ENCODE measurements at places on chromosomes 5 and 9.
A peak's percentile ranks its signal among the peaks of the same experiment; 100 is the strongest.

- DNase-seq = no peak
Measured at GRCh38 chr5:122300374-122300773, 11.7 kb upstream of the SNCAIP start.

GRCh38 chr5:8234179-8234770 lies 365.3 kb downstream of the MTRR start:
- DNase-seq = no peak

DNA sequence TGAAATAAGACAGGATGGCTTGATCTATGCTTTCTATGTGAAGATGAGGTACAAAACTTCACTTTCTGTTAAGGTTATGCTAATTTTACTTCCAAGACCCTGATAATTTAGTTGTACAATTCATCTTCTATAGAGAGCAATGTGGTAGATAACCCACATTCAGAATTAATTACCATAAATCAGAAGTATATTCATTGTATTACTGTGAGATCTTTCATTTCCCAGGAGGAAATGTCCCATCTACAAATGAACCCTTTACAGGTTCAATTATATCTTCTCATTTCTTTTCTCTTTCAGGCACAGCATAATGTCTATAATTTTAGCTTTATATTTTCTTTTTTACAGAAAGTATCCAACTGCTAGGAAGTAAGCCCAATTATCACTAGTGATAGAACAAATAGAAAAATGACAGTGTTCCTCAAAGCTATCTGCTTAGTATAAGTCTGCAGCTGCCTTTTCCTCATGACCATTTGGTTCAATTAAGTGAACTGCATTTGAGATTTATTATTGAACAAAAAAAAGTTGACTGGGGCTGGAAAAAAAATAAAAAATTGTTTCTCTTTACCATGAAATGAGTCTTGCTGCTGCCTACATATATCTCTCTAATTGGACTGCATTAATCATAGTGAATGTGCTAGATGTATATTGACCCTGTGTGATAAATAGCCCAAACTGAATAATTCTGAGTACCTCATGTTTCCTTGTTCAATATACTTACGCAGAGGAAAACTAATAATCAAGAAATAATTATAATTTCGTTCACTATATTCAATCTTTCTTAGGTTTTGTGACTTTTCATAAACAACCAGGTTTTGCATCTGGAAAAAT lies 1329.4 kb downstream of the PTPRD start:
- DNase-seq = no peak

DNA sequence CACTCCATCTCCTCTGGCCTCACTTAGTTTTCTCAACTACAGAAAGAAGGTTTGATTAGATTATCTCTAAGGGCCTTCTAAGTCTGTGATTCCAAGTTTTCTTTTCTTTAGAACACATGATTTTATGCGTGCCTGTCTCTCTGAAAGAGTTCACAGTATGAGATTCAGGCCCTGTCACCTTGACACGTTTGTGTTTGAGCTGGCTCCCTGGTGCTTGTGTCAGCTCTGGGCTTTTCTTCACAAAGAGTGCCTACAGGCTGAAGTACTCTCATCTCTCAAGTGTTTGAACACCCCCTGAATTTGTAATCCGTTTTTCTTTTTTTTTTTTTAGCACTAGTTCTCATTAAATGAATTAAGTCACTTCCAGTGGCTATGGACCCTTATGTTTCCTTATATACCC lies 306.9 kb upstream of the C9orf72 start:
- no peak for DNase-seq

DNA sequence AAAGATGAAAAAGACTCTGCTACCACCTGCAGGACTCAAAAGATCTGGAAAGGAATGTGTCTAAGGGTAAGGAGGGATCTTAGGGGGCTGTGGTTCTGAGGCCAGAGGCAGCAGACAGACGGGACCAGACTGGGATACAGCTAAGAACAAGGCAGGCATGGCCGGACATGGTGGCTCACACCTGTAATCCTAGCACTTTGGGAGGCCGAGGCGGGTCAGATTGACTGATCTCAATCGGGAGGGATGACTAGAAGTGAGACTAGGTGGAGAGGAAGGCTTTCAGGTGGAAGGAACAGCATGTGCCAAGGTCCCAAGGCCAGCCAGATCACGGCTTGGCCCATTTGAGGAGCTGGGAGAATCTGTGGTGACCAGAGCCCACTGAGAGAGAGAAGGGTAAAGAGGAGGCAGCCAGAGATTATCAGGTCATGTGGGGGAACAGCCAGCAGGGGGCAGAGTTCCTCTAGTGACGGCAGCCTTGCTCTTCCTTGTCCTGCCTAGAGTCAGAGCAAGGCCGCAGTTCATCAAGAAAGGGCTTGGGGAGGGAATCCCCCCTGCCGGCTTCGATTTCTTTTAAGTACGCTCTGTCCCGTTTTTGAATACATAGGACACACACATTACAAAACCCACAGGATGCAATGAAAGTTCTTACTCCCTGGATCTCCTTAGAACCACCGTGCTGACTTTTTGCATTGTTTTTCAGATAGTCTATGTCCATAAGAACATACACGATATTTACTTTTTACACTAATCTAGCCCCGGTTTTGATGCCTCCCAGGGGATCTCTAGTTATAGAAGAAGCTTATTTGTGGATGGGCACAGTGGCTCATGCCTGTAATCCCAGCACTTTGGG lies 2.6 kb upstream of the OLFML2A start:
- peak; percentile 76 for DNase-seq

DNA sequence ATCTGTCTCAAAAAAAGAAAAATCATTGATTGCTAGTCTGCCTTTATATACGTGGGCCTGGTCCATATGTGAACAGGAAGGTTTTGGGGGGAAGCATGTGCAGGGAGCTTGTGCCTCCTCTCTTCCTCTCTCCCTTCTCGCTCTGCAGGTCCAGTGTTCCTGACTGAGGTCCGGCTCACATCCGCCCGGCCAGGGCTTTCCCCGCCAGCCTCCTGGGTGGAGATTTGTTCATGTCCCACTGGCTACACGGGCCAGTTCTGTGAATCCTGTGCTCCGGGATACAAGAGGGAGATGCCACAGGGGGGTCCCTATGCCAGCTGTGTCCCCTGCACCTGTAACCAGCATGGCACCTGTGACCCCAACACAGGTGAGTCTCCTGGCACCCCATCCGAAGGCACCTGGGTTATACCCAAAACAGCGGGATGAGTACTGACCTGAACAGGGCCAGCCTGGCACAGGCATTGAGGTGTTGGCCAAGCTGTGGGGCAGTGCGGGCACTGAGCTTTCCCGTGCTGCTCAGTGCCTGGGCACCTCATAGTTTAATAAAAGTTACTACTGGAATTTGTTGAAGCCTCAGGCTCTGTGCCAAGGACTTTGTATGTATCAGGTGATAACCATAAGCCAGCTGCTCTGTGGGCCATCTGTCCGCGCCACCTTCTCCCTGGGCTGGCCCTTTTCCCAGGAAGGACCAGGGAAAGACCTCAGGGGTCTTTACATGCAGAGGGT lies 39.4 kb upstream of the AIF1L start:
- DNase-seq = no peak

All from fibroblast of mammary gland (primary cell).